ENCODE measurements at places on chromosomes 4 and X. TPM values are rescaled to one million over a fixed set of nuclear protein-coding genes. Genes with fewer than 3 reads are reported as not detected.
A peak's percentile ranks its signal among the peaks of the same experiment; 100 is the strongest.

SHOX gene
- not detected for total RNA-seq

ODAM gene
- not detected for total RNA-seq

CLDN2 gene
- total RNA-seq, result not detected

RAB40A gene
- not detected for total RNA-seq

FAM184B gene
- not detected for total RNA-seq

CCNQ gene
- total RNA-seq, result 40.7 TPM

HPGD gene
- 1.3 TPM for total RNA-seq

GRCh38 chr4:73005514-73005913 lies 64.0 kb downstream of the COX18 start:
- DNase-seq, result no peak

GRCh38 chr4:110867251-110867960 lies 244.5 kb upstream of the PITX2 start:
- DNase-seq, result no peak

GRCh38 chr4:188300385-188300784 lies 161.1 kb downstream of the TRIML1 start:
- no peak for DNase-seq

- DNase-seq, result no peak
Observed at GRCh38 chr4:5704276-5704675, 4.1 kb downstream of the EVC2 start.

DNA sequence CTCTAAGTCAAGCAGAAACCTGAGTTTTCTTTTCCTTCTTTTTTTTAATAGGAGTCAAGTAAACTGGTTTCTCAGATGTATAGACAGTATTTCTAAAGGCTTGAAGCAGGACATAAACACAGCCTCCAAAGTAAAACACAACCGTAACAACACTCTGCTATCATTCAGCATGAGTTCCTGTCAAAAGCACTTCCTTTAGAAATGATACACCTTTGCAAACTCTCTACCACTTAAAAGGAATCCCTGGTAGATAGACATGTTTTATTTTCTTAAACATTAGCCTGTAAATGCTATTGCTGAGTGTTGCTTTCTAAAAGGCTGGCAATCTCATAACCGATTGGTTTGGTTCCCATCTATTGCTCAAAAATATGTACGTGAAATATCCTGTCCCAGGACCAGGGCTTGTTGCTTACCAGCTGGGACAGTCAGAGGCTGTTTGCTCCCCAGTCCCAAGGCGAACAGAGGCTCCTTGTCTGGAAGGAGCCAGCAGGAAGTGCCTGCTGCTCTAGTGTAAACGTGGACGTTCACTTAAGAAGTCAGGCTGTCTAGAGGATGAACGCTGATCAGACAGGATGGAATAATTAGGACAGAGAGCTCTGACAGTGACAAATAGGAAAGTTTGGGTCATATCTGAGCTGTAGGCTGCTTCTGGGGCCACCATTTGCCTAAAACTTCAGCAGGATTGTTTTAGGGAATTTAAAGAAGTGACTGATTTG lies 173.9 kb upstream of the KLF3 start:
- no peak for DNase-seq

GRCh38 chrX:46400530-46401443 lies 144.4 kb downstream of the ZNF674 start:
- DNase-seq, result no peak

- peak; percentile 39 for DNase-seq
Observed at GRCh38 chrX:109886122-109886761, 116.7 kb upstream of the TMEM164 start.

DNA sequence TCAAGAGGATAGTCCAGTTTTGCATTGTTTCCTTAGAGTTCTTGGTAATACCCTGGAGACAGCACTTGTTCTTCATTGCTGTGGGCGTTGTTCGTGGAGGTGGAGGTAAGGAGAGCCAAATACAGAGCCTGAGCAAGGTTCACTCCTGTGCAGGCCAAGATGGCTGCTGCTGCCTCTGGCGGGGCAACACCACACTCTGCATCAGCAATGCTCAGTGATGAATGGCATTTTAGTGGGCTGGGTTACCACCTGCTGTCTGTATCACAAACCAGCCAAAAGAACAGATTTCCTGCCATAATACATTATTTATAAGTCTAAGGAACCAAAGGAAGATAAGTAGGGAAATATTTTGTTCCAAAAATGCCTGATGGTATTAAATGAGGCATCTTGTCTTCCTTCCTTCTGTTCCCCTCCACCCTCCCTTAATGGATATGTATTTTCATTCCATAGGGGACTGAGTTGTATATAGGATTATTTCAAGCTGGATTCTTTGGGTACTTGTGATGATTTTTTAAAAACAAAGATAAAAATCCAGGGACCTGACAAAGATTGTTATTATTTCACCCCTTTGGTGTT lies 61.6 kb upstream of the LIMCH1 start:
- DNase-seq, result no peak

GRCh38 chr4:57053508-57053907 lies 56.7 kb downstream of the IGFBP7 start:
- no peak for DNase-seq

DNA sequence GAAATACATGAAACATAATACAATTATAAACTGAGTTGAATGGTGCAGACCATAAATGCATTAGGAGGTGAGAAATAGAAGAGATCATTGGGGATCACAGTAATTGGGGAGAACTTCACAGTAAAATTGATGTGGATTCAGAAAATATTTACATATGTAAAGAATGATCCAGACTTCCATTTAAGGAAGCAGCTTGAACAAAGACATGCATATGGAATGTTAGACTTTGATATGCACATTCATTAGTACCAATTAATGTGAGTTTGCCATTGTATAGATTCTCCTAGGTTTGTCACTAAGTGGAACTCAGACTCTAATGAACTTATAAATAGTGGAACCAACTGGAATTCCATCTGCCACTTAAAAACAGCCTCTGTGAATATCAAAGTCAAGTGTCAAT lies 235.6 kb downstream of the PARM1 start:
- DNase-seq, result no peak

DNA sequence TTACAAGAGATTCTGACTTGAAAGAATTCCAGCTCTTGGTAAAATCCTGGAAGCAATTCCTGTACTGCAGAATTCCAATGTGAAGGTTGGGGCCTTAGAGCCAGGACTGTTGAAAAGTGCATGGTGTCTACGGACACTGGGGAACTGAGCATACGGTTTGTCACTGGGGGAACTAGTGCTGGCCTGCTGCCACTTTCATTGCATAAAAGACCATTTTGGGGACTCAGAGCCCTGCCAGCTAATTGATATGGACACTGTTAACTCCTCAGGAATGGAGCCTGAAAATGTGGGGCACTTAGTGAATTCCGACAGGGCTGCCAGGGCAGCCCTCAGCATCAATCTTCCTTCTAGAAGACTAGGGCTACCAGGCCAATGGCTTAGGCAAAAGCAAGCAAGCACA lies 55.9 kb downstream of the AMOT start:
- no peak for DNase-seq

- no peak for DNase-seq
Observed at GRCh38 chrX:20522420-20522819, 255.7 kb upstream of the RPS6KA3 start.

- DNase-seq, result no peak
Observed at GRCh38 chr4:145536044-145536443, 54.4 kb downstream of the SMAD1 start.

- DNase-seq, result no peak
Observed at GRCh38 chrX:40318801-40319200, 221.0 kb upstream of the BCOR start.

DNA sequence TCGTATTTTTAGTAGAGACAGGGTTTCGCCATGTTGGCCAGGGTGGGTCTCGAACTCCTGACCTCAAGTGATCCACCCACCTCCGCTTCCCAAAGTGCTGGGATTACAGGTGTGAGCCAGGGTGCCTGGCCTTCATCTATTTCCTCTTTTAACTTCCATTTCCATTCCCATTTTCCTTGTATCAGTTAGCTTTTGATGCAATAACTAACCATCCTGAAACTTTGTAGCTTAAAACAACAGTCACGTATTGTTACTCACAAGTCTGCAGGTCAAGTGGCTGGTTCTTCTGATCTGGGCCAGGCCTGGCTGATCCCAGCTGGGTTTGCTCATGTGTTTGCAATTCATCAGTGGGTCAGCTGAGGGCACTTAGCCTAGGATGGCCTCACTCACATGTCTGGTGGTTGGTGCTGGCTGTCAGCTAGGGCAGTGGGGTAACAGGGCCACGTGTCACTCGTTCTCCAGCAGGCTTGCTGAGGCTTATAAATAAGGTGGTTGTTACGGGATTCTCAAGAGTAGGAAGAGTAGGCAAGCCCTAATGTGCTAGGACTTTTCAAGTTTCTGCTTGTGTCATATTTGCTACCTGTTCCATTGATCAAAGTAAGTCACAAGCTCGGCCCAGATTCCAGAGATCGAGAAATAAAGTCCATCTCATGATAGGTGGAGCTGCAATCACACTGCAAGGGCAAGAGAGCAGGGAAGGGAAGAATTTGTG lies 88.2 kb downstream of the SOWAHB start:
- DNase-seq, result peak; percentile 47

All from Right ventricle myocardium superior (tissue), 1 donor.